Epithelial cell of esophagus (primary cell): ENCODE measurements at places on chromosomes 16 and 17.
A peak's percentile ranks its signal among the peaks of the same experiment; 100 is the strongest.

DNA sequence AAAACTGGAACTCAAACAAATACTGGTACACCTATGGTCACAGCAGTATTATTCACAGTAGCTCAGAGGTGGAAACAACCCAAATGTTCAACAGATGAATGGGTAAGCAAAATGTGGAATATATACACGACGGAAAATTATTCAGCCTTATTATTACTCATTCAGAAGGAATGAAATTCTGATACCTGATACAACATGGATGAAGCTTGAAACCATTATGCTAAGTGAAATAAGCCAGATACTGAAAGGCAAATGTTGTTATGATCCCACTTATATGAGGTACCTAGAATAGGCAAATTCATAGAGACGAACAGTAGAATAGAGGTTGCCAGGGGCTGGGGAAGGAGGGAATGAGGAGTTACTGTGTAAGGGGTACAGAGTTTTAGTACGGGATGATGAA is 27.1 kb upstream of the MYLK3 start:
- peak; percentile 4 for DNase-seq

DNA sequence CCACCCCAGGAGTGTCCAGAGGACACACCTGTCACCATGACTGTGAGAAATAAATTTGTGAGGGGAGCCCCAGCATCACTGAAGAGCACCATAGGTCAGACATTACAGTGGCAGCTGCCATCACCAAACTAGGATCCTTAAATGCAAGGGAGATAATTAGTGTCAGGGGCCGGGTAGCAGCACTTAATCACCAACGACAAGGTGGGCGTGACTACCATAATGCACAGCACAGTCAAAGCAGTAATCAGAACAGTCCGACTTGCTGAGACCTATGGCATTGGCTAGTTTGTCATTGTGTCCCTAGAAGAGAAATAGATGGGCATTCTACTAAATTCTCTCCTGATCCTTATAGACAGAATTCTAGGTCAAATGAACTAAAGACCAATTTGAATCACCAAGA is 856.7 kb upstream of the GOT2 start:
- no peak for DNase-seq

DNA sequence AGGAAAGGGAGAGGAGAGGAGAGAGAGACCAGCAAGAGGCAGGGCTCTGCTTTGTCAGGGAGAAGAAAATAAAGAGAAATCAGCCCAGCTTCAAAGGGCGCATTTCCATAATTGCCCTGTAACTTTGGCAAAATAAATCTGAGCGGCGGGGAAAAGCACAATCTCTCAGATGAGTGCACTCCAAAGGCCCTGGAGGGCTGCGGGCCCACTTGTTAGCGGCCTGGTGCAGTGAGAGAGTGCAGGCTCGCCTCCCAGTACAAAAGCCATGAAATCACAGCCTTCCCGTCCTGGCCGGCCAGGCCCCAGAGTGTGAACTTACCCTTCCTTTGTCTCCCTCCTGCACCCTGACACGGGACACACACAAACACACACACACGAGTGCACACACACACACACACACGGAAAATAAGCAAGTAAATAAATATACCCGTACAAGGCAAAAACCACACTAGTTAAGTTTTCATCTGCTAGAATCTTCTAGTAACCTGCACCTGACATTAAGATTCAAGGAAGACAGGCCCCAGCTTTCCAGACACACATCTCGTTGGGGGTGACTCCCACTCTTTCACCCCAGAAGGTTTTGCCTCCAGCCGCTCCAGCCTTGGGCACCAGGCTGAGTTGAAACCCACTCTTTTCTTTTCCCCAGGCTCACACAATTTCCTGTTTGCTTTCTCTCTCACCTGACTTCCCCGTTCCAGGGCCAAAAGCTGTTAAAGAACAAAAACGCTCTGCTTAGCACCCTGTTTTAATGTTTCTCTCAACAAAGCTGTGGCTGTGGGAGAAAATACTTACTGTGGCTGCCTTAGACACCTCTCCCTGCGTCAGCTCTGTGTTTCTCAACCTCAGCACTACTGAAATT is 8.5 kb downstream of the IRX3 start:
- no peak for DNase-seq

DNA sequence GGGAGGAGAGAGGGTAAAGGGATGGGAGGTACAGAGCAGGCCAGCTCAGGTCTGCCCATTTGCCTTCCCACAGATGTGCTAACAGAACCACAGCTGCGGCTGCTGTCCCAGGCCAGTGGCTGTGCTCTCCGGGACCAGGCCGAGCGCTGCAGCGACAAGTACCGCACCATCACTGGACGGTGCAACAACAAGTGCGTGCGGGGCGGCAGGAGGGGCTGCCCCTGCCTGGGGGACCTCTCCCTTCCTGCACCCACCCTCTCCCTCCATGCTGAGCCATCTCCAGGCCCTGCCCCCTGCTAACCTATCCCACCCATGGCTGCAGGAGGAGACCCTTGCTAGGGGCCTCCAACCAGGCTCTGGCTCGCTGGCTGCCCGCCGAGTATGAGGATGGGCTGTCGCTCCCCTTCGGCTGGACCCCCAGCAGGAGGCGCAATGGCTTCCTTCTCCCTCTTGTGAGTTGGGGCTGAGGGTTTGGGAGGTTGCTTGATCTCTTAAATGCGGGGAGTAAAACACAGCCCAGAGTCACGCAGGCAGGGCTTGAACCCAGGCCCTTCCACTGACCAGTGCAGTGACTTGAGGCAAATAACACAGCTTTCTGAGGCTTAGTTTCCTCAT is 1.2 kb downstream of the EPX start:
- no peak for DNase-seq

DNA sequence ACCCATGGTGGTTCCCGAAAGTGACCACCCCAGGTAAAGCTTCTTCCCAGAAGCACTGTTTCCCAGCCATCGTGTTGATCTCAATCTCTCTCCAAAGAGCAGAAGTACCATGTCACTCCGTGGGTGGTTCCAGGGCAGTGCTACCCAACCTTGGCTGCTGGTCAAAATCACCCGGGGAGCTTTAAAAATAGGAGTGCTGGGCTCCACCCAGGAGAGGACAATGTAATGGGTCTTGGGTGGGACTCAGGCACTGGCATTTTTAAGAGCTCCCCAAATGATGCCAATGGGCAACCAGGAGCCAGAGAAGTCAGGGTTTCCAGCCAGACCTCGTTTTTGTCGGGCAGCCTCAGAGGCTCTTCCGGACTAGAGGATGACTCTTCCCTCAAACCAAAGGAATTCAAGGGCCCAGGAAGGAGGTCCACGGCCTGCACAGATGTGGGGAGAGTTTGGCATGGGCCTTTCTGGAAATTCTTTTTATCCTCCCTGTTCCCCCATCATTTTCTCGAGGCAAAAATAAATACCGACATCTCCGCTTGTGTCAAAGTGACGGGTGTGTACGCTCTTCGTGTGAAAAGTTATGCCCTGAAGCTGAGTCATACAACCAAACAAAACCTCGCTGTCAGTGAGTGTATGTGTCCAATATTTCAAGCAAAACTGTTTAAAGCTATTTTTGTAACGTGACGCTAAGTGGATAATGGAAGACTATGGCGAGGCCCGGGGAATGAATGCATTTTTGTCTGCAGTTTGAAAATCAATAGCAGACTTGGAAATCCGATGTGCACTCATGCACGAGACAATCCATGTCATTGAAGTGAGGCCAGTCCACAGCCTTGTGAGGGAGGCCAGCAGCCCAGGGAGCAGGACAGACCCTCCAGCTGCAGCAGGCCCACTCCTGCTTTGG is 364.1 kb downstream of the FOXL1 start:
- DNase-seq = peak; percentile 55

DNA sequence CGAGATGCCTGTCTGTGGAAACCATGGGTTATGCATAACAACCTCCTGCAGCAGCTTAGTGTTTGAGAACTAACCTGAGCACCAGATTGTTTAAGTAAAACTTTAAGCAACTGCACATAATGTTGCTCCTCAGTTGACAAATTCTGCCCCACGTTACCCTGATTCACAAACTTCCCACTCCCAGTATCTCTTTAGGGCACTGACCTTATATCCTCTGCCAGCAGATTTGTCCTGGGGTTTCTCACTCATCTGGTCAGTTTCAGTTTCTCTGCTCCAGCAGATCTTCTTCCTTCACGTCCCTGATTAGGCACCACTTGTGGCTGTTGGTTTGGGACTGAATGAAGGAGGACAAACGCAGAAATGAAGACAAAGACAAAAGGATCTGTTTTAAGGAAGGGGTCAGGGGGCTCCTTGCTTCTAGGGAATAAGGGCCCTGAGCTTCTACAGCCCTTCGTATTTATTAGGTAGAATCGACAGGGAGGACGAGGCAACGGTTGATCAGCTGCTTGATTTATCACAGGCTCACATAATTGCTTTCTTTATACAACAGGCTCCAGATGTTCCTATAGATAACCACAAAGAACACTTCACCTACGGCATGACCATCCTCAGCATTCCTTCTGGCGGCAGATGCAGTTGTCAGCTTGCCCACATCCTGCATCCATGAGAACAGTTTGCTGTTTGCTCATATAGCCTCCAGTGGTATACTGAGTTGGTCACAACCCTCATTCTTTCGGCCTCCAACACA is 13.5 kb upstream of the ZNF689 start:
- DNase-seq = peak; percentile 53

DNA sequence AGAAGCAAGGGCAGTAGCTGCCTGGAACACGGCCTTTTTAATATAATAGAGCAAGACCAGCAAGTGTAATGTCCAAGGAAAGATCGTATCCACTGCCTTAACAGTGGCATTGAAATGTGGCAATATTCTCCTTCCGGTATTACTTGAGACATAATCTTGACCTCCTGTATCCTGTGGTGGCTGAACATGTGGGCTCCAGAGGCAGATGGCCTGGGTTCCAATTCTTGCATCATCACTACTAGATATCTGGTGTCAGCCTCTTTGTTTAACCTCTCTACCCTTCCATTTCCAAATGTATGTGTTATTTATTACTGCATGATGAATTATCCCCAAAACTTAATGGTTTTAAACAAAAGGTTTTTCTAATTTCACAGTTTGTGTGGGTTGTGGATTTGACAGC is 3.5 kb upstream of the CDYL2 start:
- no peak for DNase-seq

DNA sequence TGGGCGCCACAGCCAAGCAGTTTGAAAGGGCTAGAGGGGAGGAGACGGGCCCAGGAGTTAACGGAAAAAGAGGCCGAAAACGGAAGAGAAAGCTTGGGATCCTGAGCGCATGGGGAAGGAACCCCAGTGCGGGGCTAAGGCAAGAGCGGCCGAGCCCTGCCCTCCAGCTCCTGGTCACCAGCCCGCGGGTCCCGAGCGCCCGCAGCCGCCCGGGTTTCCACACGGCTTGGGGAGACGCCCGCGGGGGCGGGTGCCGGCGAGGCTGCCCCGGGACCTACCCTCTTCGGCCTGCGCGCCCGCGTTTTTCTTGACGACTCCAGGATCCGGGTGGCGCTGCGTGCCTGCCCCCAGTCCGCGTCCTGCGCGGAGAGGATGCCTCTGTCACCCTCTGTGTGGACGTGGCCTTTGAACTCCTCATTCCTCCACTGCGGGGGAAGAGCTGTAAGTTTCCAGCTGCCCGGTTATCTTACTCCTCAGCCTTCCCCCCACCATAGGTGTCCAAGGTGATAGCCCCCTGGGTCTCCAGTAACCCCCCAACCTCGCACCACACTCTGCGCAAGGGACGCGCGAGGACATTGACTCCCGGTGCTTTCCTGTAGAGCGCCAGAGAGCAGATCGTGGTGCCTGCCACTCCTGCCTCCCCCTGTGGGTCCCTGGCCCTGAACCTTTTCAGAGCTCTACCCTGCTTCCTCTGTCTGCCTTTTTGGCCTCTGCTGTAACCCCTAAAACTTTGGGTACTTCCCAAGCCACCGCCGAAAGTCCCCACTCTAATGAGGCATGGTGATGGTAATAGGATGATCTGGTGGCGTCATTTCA is 1.7 kb upstream of the CDH11 start:
- DNase-seq = peak; percentile 30

- DNase-seq = peak; percentile 27
These were observed 16.5 kb downstream of the CD300LB start for GRCh38 chr17:74514632-74515334.

GRCh38 chr17:2364763-2365116 is 27.4 kb downstream of the SGSM2 start:
- no peak for DNase-seq

- peak; percentile 81 for DNase-seq
These were observed 12.5 kb downstream of the SLC16A3 start for GRCh38 chr17:82241183-82241925.

GRCh38 chr16:78437352-78437968 is 338.0 kb downstream of the WWOX start:
- DNase-seq = peak; percentile 35

DNA sequence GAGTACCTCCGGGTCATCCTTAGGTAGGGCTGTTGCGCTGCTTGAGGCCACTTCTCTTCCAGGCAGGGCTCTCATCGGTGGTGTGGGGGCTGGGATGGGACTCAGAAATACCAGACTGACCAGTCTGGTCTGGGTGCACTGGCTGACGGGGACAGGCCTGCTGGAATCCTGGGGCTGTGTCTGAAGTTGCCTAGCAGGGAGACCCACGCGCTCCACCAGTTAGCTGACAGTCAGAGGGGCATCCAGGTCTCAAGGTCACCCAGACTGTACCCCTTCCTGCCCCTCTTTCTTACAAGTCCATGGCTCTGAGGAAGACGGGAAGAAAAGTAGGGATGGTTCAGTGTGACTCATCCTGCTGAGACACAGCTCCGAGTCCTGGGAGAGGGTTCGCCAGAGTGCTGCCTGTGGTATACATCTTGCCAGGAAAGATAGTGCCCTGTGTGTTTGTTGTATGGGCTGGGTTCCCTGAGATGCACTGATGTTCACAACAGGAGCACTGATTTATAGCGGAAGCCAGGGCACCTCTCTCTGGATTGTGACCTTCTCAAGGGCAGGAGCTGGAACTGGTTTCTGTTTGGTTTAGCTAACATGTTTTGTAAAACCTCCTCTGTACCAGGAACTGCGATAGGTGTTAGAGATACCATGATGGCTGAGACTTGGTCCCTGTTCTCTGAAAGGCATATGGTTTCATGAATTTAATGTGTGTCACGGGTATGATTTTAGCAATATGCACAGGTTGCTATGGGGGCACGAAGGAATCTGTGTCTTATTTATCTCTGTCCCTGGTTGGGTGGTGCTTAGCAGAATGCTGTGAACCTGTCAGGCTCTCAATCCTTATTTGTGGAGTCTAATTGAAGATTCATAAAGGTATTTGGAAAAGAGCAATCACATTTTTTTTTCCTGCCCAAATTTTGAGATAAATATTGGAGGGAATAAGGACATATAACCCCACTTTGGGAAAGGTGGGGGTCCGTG is 97.5 kb downstream of the OR1D5 start:
- peak; percentile 75 for DNase-seq

- DNase-seq = no peak
These were observed 36.7 kb upstream of the CPNE2 start for GRCh38 chr16:57055671-57056070.

DNA sequence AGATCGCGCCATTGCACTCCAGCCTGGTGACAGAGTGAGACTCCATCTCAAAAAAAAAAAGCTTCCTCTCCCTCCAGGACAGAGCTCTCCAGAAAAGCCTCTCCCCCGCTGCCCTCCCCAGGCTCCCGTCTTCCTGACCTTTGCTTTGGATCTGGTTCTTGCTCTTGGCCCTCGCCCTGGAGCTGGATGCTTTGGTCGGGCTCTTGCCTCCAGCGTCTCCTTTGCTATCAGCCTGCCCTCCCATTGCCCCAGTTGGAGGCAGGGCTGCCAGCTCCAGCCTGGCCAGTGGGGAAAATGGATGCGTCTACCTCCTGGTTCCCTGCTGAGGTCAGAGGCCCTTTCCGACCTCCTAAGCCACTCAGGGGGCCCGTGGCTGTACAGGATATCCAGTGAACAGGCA is 35.9 kb downstream of the TRARG1 start:
- no peak for DNase-seq

GRCh38 chr16:10318798-10319500 is 66.9 kb upstream of the ATF7IP2 start:
- no peak for DNase-seq
